ENCODE measurements at places on chromosomes 11 and 22.

DNA sequence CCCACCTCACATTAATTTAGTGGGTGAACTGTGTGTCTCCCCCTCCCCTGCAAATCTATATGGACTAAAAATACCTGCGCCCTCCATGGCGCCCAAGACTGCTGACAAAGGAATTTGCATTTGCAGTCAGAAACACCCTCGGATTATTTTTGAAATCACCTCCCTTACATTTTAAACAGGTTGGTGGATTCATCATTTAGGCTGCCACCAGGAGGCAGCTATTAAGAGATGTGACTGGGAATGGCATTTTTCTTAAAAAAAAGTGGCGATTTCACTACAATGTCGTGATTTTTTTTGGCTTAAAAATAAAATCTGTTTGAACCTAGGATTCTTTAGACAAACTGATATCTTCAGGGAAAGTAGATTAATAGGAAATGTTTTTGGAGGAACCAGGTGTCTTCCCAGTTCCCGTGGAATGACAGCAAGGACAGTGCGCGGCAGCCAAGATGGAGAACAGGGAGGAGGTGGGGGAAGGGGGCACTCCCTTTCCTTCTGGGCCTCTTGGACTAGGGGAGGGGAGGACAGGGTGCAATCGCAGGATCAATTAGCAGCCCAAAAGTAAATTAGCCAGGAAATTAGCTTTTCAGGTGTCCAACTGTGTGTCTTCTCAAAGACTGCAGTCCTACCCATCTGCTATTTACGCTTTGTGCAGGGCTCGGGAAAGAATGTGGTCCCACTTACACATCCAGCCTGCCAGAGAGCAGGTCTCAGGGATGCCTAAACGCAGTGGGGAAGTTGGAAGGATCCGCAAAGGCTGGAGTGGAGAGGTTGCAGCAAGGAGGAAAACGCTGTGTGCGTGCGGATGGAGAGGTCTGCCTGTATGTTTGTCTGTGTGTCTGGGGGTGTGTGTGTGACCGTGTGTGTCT lies 496.4 kb downstream of the NTM start:
- DNase-seq: no peak

- peak; percentile 17 for DNase-seq
These were observed 43.1 kb downstream of the SCGB1A1 start for GRCh38 chr11:62461740-62462507.

GRCh38 chr22:38316364-38317121 lies 690 bp downstream of the CSNK1E start:
- peak; percentile 52 for DNase-seq

GRCh38 chr11:69697469-69697843 lies 6.4 kb downstream of the FGF19 start:
- no peak for DNase-seq

DNA sequence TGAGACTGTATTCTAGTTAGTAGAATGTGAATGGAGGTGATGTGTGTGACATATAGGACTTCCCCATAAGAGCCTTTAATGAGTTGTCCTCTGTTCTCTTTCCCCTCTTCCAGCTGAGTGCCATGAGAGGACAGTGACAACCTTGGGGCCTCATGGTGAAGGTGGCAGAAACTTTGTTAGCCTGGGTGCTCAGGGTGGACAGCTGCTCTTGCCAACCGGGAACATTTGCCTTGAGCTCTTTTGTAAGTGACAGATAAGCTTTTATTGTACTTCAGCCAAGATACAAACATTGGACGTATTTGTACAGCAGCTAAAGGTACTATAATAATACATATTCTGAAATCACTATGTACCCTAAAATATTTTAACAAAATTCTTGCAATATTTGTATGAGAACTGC lies 33.0 kb upstream of the PLET1 start:
- DNase-seq: no peak

DNA sequence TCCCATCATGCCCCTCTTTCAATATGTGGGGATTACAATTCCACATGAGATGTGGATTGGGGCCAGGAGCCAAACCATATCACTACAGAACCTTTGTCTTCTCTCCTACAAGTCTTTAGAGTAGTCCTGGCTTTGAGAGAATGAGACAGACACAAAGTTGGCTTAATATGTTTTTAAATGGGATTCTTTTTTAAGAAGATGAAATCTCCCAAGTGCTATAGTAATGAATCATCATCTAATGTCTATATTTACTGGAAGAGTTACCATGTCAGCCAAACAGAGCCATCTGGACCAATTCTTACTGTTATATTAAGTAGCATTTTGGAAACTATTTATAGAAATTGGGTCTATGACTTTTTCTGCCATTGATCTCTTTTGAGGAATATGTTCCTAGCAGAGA lies 38.1 kb upstream of the CARD18 start:
- DNase-seq: no peak

DNA sequence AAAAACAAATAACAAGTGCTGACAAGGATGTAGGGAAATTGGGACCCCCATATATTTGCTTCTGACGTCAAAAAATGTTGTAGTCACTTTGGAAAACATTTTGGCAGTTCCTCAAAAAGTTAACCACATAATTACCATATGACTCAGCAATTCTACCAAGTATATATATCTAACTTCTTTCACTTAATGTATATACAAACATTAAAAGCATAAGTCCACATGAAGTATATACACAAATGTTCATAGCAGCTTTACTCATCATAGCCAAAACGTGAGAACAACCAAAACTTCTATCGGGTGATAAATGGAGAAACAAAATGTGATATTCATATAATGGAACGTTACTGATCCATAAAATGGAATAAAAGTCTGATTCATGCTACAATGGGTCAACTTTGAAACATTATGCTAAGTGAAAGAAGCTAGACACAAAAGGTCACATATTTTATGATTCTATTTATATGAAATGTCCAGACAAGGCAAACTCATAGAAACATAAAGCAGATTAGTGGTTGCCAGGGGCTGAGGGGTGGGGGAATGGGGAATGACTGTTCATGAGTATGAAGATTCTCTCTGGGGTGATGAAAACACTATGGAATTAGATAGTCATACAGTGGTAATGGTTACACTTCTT lies 48.7 kb upstream of the TEAD1 start:
- no peak for DNase-seq

DNA sequence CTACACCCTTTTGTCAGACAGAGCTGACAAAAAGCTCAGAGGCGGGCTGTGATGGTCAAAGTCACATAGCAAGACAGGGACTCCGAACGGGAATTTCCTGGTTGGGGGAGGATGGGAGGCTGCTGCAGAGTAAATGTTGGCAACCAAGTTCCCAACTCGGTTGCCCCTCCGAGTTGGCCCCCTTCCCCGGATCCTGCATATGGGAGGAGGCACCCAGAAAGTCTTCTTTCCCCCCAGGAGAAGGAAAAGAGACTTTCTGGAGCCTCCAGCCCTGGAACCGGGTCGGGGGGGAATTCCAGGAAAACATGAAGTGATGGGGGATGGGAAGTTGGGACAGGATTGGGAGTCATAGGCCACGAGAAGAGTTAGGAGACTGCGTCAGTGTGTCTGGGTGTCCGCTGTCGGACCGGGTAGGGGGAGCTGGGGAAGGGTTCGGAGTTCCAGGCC lies 614 bp downstream of the SELENOM start:
- DNase-seq: no peak

DNA sequence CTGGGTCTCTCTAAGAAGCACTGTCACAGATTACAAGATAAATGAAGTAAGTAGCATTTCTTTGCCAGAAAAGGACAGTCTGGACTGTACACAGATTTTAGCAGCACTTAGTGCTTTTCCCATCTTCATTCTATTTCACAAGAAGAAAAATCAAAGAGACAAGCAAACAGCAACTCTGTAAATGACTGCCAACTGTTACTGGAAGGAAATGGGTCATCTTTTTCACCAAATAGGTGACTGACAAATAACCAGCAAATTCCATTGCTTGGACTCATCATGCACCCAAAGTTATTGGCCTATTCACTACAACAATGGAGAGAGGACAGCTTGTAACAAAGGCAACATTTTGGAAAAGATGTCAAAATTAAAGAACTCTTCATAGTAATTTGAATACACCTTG lies 28.9 kb upstream of the CARD18 start:
- DNase-seq: no peak

GRCh38 chr11:117427356-117427874 lies 99.8 kb downstream of the CEP164 start:
- no peak for DNase-seq

DNA sequence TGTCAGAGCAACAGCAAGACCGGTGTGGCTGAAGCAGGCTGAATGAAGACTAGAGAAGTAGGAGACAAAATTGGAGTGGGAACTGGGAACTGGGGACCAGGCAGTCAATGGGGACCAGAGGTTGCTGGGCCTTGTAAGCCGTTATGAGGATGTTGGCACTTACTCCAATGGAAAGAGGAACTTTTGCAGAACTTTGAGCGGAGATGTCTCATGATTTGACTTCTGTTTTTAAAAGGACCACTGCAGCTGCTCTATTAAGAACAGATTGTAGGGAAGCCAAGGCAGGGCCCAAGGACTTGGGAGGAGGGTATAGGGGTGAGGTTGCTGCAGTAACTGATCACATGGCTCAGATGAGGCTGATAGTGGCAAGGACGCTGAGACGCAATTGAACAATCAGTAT lies 34.2 kb downstream of the IL18 start:
- no peak for DNase-seq

GRCh38 chr11:1225386-1226225 lies 2.7 kb downstream of the MUC5B start:
- no peak for DNase-seq

- DNase-seq: no peak
These were observed 22.5 kb downstream of the PISD start for GRCh38 chr22:31639436-31640039.
